ENCODE measurements at places on chromosomes 13 and 19.
A peak's percentile ranks its signal among the peaks of the same experiment; 100 is the strongest.

DNA sequence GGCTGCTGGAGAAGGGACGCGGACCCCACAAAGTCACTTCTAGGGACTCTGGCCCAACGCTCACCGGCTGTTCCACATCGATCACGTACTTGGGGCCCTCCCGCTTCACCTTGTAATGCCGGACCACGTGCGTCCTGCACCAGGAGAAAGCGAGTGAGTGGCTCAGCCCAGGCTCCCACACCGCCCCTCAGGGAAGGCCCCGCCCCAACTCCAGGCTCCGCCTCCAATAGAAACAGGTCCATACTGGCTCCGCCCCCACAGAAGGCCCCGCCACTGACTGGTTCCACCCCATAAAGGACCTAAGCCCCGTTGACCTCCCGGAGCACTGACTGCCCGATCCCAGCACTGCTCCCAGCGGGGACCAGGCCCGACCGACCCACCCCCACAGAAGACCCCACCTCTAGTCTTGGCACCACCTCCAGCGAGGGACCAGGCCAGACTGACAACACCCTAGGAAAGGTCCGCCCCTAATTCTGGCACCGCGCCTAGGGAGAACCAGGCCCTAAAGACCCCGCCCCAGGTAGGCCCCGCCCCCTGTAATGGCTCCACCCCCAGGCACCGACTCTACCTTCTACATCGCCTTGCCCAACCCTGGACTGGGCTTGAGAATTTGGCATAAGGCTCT lies 11.3 kb downstream of the STAP2 start:
- DNase-seq: peak; percentile 43

DNA sequence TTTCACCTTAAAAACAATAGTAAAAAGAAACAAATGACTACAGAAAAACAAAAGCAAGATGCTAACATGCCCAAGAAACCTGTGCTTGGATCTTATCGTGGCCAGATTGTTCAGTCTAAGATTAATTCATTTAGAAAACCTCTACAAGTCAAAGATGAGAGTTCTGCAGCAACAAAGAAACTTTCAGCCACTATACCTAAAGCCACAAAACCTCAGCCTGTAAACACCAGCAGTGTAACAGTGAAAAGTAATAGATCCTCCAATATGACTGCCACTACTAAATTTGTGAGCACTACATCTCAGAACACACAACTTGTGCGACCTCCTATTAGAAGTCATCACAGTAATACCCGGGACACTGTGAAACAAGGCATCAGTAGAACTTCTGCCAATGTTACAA lies 6.0 kb downstream of the CKAP2 start:
- DNase-seq: no peak

- no peak for DNase-seq
These were observed 1.7 kb downstream of the ETFB start for GRCh38 chr19:51364200-51365106.

- DNase-seq: no peak
These were observed 9.9 kb upstream of the PLA2G4C start for GRCh38 chr19:48120505-48120904.

GRCh38 chr13:61913183-61913582 lies 497.5 kb upstream of the PCDH20 start:
- DNase-seq: no peak

DNA sequence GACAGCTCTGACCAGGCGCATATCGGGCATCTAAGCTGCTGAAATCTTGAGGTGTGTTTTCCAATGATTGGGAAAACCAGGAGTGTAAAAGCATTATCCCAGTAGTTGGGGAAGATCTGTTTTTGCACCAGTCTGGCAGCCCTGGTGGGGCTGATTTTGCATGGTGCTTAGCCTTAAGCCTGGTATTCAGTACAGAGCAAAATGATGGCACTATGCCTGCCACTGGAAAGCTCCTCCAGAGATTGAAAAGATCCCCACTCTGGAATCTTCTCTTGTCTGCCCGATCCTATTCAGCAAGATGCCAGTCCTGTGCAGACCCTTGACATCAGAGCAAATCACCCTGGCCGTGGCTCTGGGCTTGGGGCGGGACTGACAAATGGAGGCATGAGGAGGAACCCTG lies 44.7 kb upstream of the SIAH3 start:
- no peak for DNase-seq

DNA sequence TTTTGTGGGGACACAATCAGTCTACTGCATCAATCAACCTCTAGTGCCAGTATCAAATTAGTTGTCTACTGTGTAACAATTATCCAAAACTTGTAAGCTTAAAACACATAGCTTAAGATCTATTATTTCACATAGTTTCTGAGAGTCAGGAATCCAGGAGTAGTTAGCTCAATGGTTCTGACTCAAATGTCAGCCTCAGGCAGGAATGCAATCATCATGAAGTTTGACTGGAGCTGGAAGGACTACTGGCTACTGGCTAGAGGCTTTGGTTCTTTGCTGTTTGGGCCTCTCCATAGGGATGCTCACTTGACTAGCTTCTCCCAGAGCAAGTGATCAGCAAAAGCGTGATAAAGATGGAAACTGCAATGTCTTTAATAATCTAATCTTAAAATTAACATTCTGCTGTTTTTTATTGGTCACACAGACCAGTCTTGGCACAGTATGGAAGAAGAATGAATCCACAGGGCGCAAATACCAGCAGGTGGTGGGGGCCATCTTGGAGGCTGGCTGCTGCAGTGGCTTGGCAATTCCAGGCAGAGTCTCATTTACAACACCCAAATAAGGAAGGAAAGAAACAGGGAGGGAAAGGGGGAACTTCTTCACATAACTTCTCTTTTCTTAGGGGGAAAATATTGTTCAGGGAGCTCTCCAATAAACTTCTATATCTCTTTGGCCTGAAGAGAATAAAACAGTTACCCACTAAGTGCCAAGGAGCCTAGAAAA lies 15.7 kb downstream of the CAB39L start:
- no peak for DNase-seq

DNA sequence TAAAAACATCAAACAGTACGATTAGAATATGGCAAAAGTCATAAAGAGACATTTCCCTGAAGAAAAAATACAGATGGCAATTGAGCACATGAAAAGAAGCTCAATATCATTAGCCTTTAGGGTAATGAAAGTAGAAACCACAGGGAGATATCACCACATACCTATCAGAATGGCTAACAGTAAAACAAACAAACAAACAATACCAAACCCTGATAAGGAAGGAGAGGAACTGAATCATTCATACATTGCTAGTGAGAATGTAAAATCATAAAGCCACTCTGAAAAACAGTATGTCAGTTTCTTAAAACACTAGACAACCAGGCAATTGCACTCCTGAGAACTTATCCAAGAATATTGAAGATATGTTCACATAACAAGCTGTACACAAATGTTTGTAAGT lies 1342.5 kb upstream of the SLC10A2 start:
- peak; percentile 54 for DNase-seq

DNA sequence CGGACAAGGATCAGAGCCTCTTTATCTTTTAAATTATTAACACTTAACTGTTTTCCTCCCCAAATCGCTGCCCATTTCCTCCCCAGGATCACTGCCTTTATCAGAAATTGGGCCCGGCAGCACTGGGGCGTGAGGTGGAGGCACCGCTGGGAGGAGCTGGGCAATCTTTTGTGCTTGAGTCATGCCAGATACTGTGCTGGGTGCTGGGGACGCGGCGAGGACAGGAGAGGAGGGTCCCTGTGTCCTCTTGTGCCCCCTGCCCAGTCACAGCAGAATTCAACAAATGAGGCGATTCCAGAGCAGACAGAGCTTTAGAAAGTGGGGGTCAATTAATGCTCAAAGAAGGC lies 347.8 kb downstream of the ZNF536 start:
- no peak for DNase-seq

GRCh38 chr19:940591-941291 lies 14.9 kb downstream of the ARID3A start:
- DNase-seq: peak; percentile 69

DNA sequence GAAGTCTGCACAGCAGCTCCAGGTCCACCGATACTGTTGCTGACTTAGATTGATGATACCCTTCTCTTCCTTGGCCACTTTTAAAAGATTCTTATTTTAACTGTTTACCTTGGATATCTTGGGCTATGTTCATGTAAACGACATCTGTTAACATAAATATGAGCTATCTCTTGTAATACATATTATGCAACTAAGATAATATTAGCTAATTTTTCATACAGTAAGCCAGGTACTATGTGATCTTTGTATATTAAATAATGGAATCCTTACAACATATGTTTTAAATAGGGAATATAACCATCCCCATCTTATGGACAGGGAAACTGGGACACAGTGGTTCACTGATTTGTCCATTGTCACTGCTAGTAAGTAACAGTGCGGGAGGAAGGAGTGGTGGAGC lies 37.9 kb downstream of the TNFRSF19 start:
- DNase-seq: no peak

DNA sequence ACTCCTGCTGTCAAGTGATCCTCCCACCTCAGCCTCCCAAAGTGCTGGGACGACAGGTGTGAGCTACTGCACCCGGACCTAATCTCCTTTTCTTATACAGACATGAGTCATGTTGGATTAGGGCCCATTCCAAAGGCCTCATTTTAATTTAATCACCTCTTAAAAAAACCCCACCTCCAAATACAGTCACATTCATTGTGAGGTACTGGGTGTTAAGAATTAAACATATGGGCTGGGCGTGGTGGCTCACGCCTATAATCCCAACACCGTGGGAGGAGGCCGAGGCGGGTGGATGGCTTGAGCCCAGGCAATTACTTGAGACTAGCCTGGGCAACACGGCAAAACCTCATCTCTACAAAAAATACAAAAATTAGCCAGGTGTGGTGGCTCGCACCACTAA lies 46.6 kb downstream of the PIN1 start:
- DNase-seq: no peak

DNA sequence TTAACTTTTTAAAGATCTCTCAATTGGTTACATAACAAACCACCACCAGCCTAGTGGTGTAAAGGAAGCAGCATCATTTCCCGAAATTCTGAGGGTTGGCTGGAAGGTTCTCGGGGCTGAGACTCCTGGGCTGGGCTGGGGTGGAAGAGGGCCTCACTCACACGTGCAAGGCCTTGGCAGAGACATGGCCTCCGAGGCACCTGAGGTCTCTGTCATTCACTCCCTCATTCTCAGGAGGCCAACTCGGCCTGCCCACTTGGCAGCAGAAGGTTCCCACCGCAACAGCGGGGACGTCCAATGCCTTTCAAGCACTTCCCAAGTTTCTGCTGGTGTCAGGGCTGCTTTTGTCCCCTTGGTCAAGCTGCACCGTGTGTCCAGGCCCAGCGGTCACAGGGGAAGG lies 18.6 kb upstream of the RASA3 start:
- no peak for DNase-seq

DNA sequence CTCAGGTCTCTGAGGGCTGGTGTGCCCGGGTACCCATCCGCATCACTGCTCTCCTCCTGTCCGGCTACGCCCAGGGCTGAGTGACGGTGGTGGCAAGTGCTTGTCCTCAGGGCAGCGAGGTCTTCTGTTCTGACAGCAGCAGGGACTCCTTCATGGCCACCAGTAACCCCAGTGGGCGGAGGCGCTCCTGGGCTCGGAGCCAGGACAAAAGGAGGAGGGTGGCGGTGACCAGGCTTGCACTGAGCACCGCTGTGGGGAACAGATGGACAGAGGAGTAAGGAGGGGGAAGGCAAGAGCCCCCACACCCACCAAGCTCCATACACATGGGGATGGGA lies 5.8 kb downstream of the CD320 start:
- DNase-seq: no peak

- DNase-seq: peak; percentile 27
These were observed 17.5 kb downstream of the MIPEP start for GRCh38 chr13:23871616-23872220.

- DNase-seq: no peak
These were observed 169.5 kb downstream of the DCLK1 start for GRCh38 chr13:35961461-35962220.

- no peak for DNase-seq
These were observed 4.8 kb downstream of the FFAR3 start for GRCh38 chr19:35363001-35363590.

- DNase-seq: no peak
These were observed 7.2 kb downstream of the MAST3 start for GRCh38 chr19:18104793-18105131.

Data from endothelial cell of umbilical vein (primary cell).